ENCODE measurements at places on chromosomes 11 and 22.

DNA sequence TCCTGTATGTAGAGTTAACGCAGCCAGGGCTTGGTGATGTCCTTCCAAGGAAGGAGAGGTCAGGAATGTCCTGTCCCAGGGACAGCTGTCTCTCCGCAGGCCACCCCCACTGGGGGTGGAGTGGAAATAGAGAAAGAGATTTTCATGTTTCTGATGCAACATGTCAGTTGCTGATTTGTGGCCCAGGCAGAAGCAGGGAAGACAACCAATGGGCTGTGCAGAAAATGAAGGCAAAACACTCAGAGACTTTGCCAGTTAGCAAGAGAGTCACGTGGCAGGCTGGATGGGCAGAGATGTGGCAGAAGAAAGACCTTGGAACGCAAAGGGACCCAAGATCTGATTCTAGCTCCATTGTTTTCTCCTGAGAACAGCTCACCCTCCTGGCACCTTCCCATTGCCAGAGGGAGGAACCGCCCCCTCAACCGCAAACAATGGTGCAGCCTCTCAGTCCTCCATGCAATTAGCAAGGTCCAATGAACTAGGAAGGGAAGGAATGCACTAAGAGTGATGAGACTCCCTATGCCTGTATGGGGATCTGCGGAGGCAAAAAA, 71.0 kb downstream of the SYN3 start:
- no peak for DNase-seq

GRCh38 chr11:58926695-58927094, 12.6 kb upstream of the GLYATL1 start:
- no peak for DNase-seq

DNA sequence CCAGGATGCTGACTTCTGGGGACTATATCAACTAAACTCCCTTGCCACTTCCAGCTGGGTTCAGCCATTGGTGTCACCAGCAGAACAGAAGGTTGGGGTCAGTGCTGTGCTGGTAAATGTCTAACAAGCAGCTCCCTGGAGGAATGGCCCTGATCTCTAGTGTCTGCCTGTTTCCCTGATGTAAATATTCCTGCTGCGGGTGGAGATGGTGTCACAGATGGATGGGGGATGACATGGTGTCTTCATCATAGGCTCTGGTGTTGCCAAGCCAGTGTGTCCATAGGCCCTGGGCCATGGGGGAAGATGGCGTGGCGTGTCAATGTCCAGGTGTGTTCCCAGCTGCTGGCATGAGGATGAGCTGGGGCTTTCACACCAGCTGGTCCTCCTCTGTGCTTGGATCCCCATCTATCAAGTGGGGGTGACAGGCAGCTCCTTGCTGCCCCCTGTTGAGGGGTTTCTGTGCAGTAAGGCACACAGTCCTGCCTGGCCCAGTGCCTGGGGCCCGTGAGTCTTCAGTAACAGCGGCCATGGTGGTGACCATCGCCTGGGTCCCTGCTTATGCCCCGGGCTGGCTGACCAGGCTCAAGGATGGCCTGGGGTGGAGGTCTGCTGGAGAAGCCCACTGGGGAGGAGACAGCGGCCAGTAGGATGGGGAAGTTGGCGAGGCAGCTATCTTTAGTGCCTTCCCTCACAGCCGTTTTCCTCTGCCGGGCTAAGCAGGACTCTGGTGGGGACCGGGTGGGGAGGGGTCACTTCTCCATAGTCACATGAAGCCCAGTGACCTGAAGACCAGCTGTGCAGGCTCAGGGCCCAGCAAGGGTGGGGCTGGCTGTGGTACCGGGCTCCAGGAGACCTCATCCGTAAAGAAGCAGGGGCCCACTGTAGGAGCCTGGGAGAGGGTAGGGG, 12.7 kb downstream of the RPL3 start:
- no peak for DNase-seq

DNA sequence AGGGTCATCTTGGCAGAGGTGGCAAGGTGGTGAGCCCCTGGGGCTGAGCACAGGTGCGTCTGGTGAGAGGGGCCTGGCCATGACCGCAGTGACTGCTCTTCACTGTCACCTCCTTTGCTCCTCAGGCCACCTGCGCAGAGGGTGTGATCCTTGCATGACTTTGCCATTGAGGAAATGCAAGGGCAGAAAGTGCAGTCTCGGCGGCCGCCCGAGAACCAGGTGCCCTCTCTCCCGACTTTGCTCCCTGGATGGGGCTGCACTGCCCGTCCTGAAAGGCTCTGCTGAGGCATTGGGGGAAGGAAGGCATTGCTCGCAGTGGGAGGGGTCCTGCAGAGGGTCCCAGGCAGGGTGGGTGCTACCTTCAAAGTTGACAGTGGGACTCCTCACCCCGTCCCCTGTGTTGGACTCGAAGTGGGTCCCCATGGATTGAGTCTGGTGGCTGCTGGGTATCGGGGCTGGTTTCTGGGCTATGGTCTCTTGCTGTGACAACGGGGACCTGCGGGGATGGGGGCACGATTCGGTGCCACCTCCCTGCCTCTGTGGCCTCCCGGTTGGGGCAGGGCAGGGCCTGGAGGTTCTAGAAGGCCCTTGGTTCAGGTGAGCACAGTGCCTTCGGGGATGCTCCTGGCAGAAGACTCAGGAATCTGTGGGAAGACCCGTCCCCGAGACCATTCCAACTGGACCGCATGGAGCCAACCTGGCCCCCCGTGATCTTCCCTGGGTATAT, 1239.4 kb downstream of the BRD1 start:
- no peak for DNase-seq

DNA sequence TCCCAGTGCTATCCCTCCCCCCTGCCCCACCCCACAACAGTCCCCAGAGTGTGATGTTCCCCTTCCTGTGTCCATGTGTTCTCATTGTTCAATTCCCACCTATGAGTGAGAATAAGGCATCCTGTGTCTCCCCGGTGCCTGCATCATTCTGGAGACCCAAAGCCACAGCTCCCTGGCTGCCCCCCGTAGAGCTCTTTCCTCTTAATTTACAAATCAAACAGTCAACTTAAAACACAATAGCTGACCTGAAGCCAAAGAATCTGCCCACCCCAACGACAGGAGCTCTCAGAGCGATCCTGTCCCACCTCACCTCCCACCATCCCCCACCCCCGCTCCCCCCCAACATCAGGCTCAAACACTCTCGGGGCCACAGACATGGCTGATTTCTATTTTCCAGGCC, 558.3 kb downstream of the BRD1 start:
- DNase-seq = no peak

DNA sequence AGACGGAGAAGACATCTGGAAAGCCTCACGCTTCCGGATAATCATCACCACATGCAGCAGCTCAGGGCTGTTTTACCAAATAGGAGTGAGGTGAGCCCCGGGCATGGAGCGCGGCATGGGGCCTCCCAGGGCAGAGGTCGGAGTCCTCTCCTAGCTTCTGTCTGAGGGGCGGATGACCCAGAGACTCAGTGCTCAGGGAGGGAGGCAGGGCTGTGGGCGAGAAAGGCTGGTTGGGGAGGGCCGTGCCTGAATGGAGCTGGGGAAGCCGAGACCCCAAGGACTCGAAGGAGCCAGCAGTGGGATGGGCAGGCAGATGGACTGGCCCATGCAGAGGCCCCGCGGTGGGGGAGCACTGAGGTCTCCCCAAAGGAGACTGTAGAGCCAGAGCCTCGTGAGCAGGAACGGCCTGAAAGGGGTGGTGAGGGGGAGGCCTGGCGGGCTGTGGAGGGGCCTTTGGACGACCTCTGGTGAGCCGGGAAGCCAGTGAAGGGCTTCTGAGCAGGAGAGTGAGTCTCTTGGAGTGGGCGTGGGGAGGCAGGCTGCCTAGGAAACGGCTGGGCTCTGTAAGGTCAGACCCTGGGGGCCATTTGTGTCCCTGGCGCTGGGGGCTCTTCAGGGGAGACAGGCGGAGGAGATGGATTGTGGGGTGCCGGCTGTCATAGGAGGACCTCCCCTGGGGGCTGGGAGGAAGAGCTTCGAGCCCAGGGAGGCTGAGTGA, 24.7 kb upstream of the PANX2 start:
- no peak for DNase-seq

GRCh38 chr11:94638902-94639373, 71.8 kb downstream of the PIWIL4 start:
- DNase-seq = no peak

DNA sequence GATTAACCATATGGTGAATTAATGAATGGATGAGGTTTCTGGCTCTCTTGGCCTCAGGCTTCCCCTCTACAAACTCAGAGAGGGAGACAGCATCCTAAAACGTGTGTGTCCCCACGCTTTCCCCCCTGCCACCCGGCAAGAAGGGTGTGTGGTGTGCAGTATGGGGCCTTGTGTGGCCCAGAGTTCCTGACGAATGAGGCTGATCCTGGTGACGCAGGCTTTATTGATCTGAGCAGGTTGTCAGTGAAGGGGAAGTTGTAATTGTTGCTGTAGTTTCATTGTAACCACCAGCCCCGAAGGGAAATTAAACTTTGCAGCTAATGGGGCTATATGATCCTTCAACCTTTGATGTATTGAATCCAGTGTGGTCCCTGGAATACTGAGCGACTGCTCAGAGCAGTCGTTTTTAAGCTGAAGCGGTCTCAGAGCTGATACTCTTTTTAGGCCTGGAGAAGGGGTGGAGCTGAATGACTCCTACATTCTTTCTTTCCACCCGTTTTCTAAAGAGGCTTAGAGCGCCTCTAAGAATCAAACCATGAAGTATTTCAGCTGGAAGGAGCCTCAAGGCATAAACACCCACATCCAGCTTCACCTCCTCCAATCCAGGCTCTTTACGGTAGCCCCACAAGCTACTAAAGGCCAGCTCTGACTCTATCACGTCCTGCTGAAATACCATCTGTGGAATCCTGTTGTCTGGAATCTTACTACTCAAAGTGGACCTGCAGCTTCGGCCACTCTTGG, 284.7 kb downstream of the MIAT start:
- DNase-seq = no peak

- no peak for DNase-seq
Observed at GRCh38 chr11:119459293-119459976, 36.5 kb upstream of the THY1 start.

DNA sequence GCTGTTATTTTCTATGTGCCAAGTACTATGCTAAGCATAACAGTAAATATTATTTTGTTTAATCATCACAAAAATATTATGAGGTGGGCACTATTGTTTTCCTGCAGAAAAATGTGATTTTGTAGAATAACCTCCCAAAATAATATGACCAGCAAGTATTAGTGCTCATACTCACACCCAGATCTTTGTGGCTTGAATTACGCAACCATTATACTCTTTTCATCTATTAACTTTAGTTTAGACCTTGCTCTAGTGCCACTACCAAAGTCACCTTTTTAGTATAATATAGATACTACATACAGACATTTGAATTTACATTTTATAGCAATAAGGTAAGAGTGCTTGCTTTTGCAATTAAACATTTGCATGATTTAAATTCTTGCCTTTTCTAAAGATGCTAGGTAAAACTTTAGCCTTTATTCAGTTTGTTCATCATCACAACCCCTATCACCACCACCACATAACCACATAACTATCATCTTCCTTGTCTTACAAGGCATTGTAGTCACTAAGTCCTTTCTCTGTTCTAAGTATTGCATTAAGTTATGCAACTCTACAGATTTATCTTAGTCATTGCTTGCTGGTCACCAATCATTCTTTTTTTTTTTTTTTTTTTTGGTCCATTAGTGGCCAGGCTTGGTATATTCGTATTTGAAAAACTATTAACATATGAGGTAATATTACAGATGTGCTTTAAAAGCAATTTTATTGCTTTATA, 68.4 kb downstream of the GAS2 start:
- no peak for DNase-seq

DNA sequence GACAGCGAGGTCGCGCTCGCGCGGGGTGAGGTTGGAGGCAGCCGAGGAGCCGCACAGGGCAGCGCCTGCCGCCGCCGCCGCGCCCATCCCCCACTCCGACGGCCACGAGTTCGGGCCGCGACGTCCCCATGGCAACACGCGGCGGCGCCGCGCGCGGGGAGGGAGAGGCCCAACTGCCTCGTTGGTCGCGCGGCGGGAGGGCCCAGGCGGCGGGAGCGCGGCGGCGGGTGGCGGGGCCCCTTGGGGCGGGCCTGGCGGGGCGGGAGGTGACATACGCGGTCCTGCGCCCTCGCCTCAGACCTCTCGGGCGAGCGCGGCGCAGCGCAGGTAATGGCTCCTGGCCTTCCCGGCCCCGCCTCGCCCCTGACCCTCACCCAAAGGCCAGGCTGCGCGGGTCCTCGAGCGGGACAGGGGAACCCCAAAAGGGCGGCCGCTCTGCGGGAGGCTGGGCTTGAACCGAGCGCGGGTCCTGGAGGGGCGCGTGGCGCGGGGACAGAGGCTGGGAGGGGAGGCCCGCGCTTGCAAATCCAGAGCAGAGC, at the start of gene DEUP1:
DEUP1 (plus strand) TSS at position 297 of the 539 bp plus-strand sequence. CDS start 1,518 bp downstream, outside the sequence.
- DNase-seq = peak; percentile 20

- peak; percentile 33 for DNase-seq
Observed at GRCh38 chr11:19938169-19938856, 222.0 kb downstream of the DBX1 start.
